ENCODE measurements at places on chromosomes 5 and 9.

DNA sequence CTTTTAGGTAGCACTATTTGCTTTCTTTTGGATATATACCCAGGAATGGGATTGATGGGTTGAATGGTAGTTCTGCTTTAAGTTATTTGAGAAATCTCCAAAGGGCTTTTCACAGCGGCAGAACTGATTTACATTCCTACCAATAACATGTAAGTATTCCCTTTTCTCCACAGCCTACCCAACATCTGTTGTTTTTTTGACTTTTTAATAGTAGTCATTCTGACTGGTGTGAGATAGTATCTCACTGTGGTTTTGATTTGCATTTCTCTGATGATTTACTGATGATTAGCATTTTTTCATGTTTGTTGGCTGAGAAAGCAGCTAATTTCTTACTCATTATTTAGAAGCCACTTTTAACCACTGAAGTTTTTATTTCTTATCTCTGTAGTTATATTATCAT lies 221.1 kb upstream of the ACTBL2 start:
- no peak for DNase-seq

DNA sequence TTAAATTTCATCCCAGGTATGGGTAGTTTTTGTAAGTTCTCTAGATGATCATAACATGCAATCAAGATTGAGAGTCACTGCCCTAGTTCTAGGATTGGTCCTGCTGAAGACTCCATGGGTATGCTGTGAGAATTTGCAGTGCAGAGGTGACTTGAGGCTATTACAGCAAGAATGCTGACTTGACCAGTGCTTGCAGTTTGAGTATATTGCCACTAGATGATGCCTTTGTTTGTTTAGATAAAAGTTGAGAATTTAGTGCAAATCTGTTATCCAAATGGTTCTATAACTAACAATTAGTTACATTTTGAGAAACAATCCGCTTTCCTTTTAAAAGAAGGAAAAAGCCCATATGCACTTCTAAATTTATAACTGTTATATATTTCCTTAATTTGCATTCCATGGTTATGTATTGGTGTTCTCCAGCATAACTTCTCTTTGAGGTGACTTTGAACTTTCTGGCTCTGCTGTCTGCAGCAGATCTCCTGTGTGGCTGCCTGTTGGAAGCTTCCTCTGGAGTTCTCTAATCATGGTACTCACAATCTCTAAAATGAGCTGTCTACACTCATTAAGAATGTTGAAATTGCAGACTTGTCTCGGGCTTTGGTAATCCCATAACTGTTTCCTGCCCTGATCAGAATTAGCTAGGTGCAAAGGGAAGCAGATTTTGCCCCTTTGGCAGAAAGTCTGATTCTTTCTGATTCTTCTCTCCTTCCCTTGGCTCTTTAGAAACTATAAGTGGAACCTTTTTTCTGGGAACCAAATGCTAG lies 24.9 kb downstream of the MELK start:
- no peak for DNase-seq

GRCh38 chr5:124575725-124576124 lies 170.7 kb downstream of the ZNF608 start:
- no peak for DNase-seq

GRCh38 chr9:74078647-74079046 lies 418.5 kb upstream of the RORB start:
- DNase-seq, result no peak

GRCh38 chr9:135933114-135933513 lies 25.8 kb upstream of the CAMSAP1 start:
- no peak for DNase-seq

All from right kidney (tissue), 9 donors.